Fibroblast of skin of scalp (primary cell): ENCODE measurements at places on chromosomes 1 and 21.
A peak's percentile ranks its signal among the peaks of the same experiment; 100 is the strongest.

- DNase-seq: no peak
These were observed 2.2 kb downstream of the RGS2 start for GRCh38 chr1:192811006-192811405.

- no peak for DNase-seq
These were observed 176.8 kb downstream of the FAF1 start for GRCh38 chr1:50783286-50783685.

- DNase-seq: no peak
These were observed 2.6 kb upstream of the TMCO4 start for GRCh38 chr1:19802269-19802668.

- peak; percentile 61 for DNase-seq
These were observed 653.9 kb upstream of the CAMK1G start for GRCh38 chr1:208929575-208929974.

DNA sequence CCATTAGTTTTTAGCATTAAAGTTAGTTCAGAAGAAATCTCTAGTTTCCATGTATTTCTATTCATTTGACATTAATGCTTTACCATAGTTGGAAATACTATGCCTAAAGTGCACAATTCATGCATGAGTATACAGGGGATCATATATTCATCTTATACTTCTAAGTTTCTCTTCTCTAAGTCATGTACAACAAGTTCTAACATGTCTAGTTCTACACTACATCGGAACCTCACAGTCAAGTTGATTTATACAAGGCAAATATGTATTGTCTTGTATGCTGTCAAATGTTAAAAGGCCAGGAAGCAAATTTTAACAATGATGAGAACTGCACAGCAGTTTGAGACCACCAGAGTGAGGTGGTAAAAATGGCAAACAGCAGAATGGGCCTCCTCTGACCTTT, 22.9 kb upstream of the MOB3C start:
- no peak for DNase-seq

DNA sequence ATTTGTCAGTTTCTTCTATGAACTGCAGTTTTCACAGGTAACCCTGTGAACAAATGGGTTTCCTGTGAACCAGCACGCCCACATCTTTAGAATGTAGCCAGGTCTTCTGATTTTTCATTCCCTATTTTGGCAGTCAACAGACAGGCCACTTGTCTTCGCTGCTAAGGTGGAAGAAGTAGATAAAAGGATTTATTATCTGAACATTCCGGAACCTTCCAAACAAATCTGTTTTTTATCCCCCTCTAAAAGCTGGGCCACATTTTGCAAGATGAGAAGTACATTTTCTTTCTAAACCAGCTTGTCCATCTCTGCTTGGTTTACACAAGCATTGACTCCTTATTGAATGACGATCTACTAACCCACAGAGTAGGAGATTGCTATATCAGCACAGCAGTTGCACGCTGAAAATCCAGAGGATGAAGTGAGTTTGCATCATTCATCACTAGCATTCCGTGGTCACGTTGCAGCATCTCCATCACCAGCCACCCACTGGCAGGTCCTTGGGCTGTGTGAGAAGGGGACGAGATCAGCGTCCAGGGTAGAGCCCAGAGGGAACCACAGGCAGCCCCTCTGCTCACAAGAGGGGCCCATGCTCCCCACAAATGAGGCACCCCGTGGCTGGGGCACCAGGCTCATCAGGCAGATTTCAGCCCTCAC, 83.5 kb downstream of the TOMM20 start:
- DNase-seq: peak; percentile 83

GRCh38 chr1:171909711-171910110, 68.4 kb downstream of the DNM3 start:
- DNase-seq: peak; percentile 38

GRCh38 chr1:218479436-218480115, 134.4 kb downstream of the TGFB2 start:
- peak; percentile 95 for DNase-seq

- DNase-seq: no peak
These were observed 15.7 kb upstream of the SLC44A3 start for GRCh38 chr1:94804442-94804837.
